Mucosa of gallbladder (tissue), 1 donor: ENCODE measurements at places on chromosomes 16 and 17. TPM values are rescaled to one million over a fixed set of nuclear protein-coding genes. Genes with fewer than 3 reads are reported as not detected.

The KRTAP17-1 gene
- total RNA-seq: not detected

GRCh38 chr16:71687861-71688260, 36.6 kb downstream of the PHLPP2 start:
- no peak for DNase-seq

GRCh38 chr16:4382795-4383357, 11.2 kb downstream of the VASN start:
- no peak for DNase-seq

The C16orf86 gene
- total RNA-seq: 6.4 TPM

The PITPNM3 gene
- 15.2 TPM for total RNA-seq

GRCh38 chr17:35548208-35548810, 10.8 kb upstream of the SLFN12L start:
- no peak for DNase-seq

GRCh38 chr17:46166692-46167249, 26.5 kb downstream of the KANSL1 start:
- no peak for DNase-seq

DNA sequence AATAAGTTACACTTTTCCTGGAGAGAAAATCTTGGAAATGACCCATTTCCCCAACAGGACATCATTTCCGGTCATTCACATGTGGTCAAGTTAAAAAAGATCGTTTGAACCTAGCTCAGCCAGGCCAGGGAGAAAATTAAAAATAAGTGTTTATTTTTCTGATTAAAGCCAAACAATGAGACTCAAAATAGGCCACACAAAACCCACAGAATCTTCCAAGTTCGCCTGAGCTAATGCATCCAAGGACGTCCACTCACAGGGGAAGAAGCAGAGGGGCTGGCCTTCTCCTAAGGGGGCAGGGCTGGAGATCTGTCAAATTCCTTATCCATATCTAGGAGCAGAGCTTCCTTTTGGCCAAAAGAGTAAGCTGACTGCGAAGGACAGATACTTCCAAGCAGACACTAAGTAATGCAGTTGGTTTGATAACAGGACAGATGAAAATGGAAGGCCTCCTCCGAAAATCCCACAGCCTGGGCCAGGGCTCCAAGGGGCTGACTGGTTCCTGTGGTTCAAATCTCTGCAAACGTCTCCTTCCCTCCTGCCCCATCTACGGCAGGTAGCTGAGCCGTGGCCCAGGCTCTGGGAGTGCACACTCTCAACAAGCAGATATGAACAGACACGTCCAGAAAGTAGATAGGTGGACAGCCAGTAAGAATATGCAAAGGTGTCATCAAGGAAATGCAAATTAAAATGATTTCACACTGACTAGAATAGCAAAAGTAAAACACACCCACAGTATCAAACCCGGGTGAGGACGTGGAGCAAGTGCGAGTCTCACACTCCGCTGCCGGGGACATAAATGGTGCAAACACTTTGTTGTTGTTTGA, 98.5 kb downstream of the MRM3 start:
- DNase-seq: no peak

The MAP3K14 gene
- total RNA-seq: 19.1 TPM

DNA sequence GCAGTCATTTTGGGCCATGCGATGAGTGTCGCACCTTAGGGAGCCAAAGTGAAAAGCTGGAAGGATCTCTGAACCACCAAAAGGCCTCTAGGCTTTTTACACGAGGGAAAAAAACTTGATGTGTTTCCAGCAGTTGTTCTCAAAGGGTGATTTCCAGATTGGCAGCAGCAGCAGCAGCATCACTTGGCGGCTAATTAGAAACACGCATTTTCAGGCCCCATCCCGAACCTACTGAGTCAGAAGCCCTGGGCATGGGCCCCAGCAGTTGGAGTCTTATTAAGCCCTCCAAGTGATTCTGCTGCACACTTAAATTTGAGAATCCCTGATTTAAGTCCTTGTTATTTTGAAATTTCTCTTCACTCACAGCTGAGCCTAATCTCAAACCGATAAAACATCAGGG, 25.3 kb upstream of the PYY start:
- no peak for DNase-seq

The TP53TG3 gene
- total RNA-seq: not detected

The AOC2 gene
- 1.4 TPM for total RNA-seq
